ENCODE measurements at places on chromosomes 1 and 21.

GRCh38 chr1:52153898-52154297 lies 12.0 kb downstream of the ZFYVE9 start:
- DNase-seq: no peak

DNA sequence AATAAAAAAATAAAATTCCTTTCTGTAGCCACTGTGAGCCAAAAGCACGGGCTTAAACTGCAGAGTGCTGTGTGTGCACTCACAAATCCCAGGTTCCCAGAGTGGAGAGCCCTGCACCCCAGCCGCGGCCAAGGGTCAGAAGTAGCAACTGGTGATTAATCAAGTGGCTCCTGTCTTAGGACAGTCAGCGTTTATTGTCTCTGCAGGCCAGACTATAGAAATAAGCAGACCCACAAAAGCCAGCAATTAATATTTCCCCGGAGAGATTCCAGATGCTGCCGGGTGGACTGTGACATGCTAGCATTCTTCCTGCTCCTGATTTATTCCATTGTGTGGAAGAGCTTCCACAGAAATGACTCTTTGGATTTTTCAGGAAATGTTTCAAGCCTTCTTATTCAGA lies 412.2 kb downstream of the KIF26B start:
- no peak for DNase-seq

DNA sequence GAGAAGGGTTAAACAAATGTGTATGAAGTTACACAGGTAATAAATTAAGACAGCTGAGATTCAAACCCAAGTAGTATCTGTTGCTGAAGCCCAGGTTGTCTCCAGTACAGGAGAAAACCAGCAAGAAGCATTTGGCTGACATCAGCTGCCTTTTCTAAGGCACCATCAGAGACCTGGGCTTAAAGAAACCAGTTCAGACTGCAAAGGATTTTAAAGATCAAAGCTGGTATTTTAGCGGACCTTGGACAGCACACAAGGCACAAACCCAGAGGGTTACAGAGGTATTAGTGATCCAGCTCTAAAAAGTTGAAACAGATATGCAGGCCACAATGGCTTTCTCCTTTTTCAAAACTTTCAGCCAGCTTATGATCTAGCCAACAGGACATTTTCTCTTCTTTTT lies 23.4 kb downstream of the BEND5 start:
- DNase-seq: no peak

DNA sequence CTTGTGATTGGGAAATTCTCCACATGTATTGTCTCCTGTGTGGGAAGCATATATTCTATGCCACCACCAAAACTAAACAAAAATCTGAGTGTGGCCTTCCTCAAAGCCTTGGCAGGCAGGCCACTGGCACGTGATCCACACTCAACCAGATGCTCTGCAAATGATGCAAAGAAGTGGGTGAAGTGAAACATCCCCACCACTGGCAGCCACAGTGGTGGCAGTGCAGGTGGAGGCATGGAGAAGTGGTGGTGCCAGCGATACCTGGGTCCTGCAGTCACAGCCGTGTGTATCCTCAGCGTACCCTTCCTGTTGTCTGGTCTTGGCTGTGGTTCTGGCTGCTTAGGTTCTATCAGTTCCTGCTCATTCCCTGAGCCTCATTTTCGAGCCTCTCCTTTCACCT lies 65.2 kb downstream of the PLPPR5 start:
- DNase-seq: no peak

GRCh38 chr1:234972411-234973191 lies 156.0 kb downstream of the TOMM20 start:
- DNase-seq: no peak

- no peak for DNase-seq
Measured at GRCh38 chr21:33686386-33686785, 44.1 kb downstream of the ITSN1 start.

DNA sequence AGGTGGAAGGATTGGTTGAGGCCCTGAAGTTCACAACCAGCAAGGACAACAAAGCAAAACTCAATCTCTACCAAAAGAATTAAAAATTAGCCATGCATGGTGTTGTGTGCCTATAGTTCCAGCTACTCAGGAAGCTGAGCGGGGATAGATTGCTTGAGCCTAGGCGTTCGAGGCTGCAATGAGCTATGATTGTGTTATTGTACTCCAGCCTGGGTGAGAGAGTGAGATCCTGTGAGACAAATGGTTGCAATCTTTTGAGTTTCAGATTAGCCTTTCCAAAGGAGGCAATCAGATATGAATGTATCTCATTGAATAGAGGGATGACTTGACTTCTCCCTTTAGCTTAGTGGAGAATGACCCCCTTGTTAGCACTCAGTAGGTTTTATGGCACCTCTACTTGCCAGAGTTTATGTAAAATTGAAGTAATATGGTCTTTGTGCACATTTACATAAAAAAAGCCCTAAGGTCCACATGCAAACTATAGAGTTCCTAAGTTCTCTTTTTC lies 105.6 kb upstream of the OLFM3 start:
- DNase-seq: no peak

GRCh38 chr1:165580931-165581871 lies 37.4 kb downstream of the LRRC52 start:
- no peak for DNase-seq

DNA sequence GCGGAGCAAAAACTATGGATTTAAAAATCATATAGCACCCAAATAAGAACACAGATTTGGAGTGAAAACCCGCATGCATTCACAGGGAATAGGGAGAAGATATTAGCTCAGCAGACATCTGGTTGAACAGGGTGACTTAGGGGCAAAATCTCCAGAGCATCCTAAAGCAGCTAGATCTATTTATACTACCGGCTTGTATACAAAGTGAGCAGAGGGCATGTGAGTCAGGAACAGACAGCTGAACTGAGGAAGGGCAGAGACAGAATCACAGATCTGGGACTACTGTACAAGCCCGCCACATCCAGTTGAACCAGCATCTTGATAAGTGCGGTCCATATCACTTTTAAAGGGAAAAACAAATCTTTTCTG lies 35.2 kb upstream of the EXOSC10 start:
- no peak for DNase-seq

GRCh38 chr1:21236178-21236577 lies 54.1 kb downstream of the ECE1 start:
- DNase-seq: no peak

- DNase-seq: no peak
Measured at GRCh38 chr1:62834400-62834961, 50.5 kb downstream of the ATG4C start.

DNA sequence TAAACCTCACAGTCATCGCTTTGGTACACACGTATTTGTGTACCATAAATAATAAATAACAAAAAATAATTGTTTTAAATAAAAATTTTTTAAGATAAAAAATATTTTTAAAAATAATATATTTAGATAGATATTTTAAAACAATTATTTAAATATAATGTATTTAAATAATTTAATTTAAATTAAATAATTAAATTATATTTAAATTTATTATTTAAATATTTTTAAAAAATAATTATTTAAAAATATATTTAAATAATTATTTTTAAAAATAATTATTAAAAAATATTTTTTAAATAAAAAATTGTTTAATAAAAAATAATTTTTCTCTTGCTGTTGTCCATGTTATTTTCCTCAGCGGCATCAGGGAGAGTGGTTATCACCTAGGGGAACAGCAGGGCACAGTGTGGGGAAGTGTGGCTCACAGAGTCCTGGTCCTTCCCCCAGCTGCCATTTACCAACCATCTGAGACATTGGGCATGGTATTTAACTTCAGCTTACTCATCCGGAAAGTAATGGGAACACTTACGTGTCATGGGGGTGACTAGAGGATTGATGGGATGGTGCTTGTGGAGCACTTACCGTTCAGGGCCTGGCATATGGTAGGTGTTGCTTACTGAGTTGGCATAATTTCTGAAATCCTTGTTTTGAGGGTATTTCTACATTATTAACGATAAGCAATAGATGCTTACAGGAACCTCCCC lies 92.9 kb upstream of the TSPAN2 start:
- no peak for DNase-seq

GRCh38 chr1:93541045-93541444 lies 93.1 kb downstream of the FNBP1L start:
- DNase-seq: no peak
